ENCODE measurements at places on chromosomes 12 and 14.

DNA sequence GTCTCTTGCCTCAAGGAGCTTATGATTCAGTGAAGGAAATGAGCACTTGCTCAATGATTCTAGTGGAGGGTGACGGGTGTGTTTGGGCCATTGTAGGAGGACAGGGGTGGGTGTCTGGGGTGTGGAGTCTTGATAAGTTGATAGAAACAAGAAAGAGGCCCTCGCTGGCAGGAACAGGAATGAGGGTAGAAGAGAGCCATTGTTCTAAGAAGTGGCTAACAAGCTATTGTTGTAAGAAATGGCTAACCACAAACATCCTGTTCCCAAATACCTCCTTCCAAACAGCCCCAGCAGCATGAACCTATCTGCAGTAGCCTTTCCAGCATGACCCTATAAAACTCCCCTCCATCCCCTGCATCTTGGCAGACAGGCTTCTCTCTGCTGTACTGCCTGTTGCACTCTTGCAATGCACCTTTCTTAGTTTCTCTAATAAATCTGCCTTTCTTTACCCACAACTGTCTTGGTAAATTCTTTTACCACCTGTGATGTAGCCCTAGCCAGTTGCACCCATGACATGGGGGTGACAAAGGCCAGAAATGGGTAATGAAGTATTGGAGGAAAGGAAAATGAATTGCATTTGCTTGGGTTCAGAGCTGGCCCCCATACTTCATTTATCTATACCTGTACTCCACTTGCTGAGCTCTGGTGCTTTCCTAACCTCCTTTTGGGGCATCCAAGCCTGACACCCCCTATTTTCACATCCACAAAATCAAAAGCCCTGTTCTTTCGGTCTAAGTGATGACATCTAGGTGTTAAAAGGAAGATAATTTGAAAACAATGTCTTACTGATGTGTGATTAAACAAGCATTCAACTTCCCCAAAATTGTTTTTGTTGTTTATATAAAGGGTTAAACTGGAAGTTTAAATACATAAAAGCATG is 389.1 kb downstream of the GRIN2B start:
- DNase-seq: no peak

- DNase-seq: no peak
These were observed 182.6 kb downstream of the SUDS3 start for GRCh38 chr12:118558941-118559340.

DNA sequence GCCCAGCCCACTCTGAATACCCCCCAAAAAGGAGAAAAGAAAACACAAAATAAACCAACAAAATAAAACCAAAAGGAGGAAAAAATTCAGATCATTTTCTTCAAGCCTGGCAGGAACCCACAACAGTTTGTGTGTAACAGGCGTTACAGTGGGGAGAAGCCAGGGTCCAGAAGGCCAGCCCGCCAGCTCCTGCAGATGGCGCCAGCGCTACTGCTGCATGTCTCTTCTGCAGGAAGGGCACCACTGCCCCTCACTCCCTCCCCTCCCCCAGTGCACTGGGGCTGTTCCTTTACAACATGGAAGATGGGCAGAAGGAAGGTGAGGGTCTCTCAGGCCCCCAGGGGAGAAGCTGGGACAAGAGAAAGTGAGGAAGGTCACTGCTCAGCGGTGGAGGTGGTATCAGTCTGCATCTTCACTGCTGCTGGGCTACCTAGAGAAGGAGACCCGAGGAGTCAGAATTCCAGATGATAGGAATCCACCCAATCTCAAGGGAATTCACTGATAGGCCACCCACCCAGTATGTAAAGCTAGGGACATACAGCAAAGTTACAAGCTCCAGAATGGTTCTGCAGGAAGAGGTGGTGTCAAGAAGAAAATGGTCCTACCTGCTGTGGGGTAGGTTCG is 2.3 kb upstream of the NOP2 start:
- DNase-seq: peak; percentile 84

GRCh38 chr12:6336889-6337853 is 4.7 kb downstream of the TNFRSF1A start:
- DNase-seq: no peak

DNA sequence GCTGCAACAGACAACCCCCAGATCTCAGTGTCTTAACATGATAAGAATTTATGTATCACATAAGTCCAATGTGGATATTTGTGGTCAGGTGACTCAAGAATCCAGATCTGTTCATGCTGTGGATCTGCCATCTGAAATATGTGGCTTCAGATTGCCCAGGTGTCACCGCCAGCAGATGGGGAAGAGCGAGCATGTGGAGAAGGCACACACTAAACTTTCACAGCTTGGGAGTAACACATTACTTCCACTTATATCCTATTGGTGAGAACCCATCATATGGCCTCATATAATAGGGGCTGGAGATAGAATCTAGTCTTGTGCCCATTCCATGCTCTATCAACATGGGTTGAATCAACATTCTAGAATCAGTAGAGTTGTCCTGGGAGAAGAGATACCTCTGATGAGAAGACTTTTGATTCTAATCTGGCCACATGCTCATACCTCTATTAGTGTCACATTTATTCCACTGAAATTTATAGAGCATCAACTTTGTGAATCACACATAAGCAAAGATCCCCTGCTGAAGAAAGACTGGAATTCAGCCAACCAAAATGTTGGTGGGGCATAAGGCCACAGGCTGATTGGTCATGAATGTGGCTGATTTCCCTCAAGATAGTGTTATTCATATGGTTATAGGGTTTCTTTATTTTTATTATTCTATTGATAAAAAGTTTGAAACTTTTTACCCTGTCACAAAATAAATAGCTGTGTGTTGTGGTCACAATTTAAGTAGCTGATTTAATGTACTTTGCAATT is 6.0 kb upstream of the CALCOCO1 start:
- DNase-seq: no peak

GRCh38 chr12:91413581-91414546 is 231.2 kb upstream of the DCN start:
- DNase-seq: no peak

DNA sequence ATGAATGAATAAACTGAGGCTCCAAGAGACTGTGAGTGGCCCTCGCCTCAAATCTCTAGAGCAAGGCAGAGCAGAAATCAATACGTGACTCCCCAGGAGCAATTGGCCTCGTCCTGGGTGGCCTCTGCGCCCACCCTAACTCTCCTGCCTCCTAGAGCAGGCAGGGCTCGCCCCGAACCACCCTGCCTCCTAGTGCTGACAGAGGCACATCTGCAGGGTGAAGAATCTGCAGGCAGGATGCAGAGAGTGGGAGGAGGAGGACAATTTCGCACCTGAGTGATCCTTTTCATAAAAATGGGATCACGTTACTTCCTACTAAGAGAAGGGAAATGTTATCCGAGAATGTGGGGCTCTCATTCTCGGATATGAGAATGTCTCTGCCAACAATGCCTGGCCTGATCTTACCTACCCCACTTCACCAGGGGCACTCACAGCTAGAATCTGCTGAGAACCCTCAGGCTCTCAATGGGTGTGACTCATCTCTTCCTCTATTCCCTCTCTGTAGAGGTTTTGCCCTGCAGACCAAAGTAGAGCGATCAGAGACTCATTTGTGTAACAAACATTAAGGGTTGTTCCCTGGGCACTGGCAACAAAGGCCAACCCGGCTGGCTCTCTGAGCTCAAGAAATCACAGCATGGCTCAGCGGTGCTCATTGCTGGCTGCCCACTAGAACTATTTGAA is 61.7 kb upstream of the BCL2L14 start:
- DNase-seq: no peak

- DNase-seq: no peak
These were observed 87.6 kb downstream of the SEC23A start for GRCh38 chr14:39015360-39015961.

- no peak for DNase-seq
These were observed 44.8 kb downstream of the PLXNC1 start for GRCh38 chr12:94193168-94193567.

GRCh38 chr14:99519931-99520421 is 38.8 kb downstream of the CCNK start:
- peak; percentile 10 for DNase-seq

DNA sequence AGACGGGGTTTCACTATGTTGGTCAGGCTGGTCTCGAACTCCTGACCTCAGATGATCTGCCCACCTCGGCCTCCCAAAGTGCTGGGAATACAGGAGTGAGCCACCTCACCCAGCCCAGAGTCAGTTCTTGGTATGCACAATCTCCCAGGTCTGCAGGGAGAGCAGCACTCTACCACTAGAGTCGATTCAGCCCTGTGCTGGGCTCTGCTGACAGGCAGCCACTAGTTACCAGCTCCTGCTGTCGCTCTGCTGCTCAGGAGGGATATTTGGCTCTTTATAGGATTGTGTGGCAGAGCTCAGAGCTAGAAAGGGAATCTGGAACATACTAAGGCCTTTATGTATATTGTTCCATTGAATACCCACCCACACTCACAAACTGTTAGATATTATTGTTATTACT is 44.3 kb downstream of the SPTB start:
- no peak for DNase-seq

DNA sequence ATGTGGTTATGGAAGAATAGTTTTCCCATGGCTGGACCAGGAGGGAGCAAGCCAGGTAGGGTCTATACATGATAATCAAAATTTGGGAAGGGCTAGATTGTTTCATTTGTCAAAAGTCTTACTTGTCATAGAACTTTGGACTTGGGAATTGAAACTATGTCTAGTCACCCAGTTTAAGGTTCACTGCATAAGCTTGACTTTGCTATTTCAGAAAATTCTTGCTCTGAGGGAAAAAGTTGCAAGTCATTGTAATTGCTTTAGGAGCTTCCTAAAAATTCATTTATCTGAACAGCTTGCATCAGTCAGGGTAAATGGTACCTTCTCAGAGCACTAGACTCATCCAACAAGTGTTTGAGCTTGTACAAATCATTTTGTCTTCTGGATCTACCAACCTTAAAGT is 1194.7 kb downstream of the GALC start:
- no peak for DNase-seq

- no peak for DNase-seq
These were observed 61.0 kb downstream of the KIAA0586 start for GRCh38 chr14:58488550-58488949.

- no peak for DNase-seq
These were observed 53.4 kb upstream of the ANO4 start for GRCh38 chr12:100741084-100741711.

GRCh38 chr14:34181338-34181737 is 230.5 kb upstream of the EGLN3 start:
- no peak for DNase-seq

DNA sequence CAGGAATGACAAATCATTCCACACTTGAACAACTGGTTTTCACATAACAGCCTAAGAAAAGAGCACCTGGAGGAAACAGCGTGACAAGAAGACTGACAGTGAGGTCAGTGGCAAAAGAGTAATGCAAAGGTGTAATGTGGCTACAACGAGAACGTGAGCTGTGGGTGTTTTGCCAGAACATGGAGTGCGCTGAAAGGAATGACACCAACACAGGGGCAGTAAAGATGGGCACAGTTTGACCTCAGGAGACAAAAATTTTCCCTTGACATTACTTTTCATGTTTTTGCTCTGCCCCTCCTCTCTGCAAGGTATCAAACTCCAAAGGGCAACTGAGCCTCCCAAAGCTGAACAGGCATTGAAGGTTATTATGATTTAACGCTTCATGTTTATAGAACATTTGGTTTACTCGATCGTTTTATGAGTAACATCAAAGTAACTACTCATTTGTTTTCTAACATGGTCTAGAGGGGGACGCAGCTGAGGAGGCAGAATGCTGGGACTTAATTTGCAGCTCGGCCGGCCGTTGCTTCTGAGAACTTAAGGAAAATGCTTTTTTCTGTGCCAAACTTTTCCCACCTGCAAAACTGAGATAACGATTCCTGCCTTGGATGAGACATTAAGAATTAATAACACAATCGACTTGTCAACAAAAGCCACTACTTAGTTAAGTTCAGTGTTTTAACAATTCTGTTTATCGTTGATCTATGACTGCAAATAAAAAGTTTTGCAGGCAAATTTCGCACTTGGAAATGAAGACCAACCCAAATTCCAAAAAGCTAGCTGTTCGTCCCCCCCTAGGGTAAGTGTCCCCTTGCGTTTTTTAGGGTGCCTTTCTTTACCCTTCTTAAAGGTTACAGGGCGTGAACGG is 954 bp downstream of the HAUS4 start:
- no peak for DNase-seq

DNA sequence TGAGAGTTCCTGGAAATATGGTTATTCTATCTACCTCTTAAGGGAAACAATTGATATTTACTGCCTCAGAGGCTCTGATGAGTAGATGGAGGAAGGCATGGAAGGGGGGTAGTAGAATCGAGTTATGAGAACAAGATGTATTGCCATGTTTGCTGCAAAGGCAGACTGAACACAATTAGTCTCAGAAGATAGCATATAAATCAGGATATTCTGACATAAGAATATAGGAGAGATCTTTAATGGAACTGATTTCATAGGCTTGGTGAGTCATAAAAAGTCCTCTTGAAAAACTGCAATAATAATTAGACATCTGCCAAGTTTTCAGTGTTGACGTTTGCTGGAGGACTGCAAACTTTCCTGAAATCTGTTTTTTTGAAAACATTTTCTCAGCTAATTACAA is 636.1 kb downstream of the TMTC2 start:
- no peak for DNase-seq

DNA sequence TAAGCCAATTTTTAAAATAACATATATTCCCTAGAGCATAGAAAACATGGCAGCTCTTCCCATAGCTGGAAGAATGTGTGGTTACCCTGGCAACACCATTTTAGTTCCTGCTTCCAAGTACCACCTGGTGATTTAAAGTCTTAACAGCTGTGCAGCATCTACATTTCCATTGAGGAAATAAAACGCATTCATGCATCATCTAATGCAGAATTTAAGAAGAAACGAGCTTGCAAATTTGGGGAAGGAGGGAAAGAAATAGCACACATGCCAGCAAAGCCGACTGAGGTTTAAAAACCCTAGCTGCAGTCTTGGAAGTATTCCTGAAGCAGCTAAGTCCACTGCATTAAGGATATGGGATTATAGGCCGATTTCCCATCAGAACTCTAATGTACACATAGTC is 22.8 kb upstream of the SLC38A2 start:
- no peak for DNase-seq

GRCh38 chr12:43066471-43066870 is 476.9 kb upstream of the PRICKLE1 start:
- DNase-seq: no peak

GRCh38 chr12:85394065-85394464 is 114.0 kb downstream of the ALX1 start:
- no peak for DNase-seq

GRCh38 chr14:25944020-25944419 is 653.8 kb downstream of the NOVA1 start:
- DNase-seq: no peak

Data from glutamatergic neuron (in vitro differentiated cells).